ENCODE measurements at places on chromosomes 11 and 22.

- no peak for DNase-seq
Measured at GRCh38 chr11:25423436-25424199, 908.3 kb upstream of the ANO3 start.

- no peak for DNase-seq
Measured at GRCh38 chr11:115885535-115886421, 381.6 kb upstream of the CADM1 start.

DNA sequence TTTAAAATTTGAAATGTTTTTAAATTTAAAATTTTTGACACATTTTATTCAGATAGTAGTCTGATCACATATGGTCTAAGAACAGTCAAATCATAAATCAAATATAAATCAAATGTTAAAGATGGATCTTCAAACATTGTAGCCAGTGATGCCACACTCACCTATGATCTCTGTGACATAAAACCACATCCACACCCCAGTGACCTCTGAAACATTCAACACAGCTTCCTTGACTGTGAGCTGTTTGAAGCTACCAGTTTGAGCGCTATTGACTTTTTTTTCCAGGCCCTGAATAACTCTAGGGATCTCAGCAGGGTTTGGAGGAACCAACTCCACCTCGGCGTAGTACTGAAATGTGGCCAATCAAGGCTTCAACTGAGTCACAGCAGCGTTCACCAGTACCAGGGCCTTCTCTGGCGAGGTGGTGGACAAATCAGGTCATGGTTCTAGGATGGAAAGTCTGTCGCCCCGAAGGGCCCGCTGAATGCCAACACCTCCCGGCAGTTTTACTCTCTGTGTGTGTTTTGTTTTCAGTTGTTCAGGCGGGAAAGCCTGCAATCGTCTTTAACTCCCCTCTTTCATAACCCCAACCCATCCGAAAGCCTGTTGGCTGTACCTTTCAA, 4.3 kb upstream of the MARK2 start:
- DNase-seq, result no peak

GRCh38 chr11:16356057-16356760, at the start of gene SOX6:
Gene SOX6 (minus strand): TSS chr11:16356546. CDS start chr11:16341248, 15,298 bp downstream.
- DNase-seq, result no peak

- DNase-seq, result no peak
Measured at GRCh38 chr11:21179770-21180169, 510.4 kb downstream of the NELL1 start.

GRCh38 chr11:2742611-2743426, 43.0 kb upstream of the KCNQ1OT1 start:
- no peak for DNase-seq

DNA sequence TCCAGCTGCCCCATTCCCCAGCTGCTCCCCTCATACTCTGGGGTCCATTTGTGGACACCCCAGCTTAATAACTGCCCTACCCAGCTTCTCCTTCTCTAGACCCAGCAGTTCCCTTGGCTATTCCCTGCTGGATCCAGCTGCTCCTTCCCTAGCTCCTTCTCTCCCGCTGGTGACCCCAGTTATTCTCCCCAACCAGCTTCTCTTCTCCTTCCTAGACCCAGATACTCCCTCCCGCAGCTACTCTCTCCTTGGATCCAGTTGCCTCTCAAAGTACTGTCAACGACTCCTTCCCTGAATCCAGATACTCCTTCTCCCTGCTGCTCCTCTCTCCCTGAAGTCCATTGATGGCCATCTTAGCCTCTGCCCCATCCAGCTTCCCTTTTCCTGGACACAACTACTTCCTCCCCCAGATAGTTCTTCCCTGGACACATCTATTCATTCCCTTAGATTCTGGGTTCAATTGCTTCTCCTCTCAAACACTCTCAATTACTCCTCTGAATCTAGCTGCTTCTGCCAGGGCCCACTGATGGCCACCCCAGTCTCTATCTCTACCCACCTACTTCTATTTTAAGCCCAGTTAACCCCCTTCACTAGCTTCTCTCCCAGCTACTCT, 11.6 kb downstream of the SELENOM start:
- DNase-seq, result no peak

GRCh38 chr11:111539426-111540113, 950 bp upstream of the LAYN start:
- DNase-seq, result no peak

- DNase-seq, result no peak
Measured at GRCh38 chr11:128520888-128521681, 66.3 kb downstream of the ETS1 start.

- DNase-seq, result no peak
Measured at GRCh38 chr11:1938343-1939005, 8.7 kb upstream of the MRPL23 start.

DNA sequence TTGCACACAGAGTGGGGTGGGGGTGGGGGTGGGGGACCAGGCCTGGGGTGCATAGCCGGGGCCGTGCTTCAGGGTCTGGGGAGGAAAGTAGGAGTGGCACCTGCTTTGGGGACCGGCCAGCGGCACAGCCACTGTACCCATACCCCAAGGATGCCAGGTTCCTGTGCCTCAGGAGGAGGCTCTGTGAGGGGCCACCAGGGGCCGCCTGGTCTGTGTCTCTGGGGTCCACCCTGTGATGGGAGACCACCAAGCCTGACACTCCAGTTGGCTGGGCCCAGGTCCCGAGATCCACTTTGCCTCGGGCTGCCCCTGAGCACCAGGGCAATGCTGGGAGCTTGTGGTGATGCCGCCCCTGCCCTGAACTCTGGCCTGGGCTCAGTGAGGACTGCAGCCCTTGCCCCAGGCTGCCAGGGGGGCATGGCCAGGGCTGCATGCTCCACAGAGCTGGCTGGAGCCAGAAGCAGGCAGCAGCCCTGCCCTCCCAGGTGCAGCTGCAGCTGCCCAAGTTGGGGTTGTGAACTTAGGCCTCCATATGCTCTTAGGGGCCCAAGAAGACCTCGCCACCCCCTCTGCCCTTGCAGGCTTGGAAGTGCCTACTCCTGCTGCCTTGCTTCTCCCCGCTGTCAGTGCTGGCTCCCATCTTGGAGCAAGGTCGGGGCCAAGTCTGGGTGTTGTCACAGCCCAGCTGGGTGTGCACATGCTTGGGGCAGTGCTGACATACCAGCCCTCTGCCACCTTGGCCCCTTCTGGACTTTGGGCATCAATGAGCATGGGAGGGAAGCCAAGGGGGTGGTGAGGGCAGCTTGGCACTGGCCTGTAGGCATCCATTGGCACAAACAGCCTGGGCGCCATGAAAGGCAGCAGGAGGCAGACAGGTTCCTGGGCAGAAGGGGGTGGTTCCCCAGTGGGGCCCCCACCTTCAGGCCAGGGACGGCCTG, 123.3 kb upstream of the THY1 start:
- no peak for DNase-seq

- no peak for DNase-seq
Measured at GRCh38 chr11:116459185-116460045, 313.4 kb downstream of the BUD13 start.

- DNase-seq, result no peak
Measured at GRCh38 chr11:107929611-107930200, 1.5 kb downstream of the RAB39A start.

- DNase-seq, result no peak
Measured at GRCh38 chr11:112221274-112221835, 4.9 kb upstream of the PTS start.

DNA sequence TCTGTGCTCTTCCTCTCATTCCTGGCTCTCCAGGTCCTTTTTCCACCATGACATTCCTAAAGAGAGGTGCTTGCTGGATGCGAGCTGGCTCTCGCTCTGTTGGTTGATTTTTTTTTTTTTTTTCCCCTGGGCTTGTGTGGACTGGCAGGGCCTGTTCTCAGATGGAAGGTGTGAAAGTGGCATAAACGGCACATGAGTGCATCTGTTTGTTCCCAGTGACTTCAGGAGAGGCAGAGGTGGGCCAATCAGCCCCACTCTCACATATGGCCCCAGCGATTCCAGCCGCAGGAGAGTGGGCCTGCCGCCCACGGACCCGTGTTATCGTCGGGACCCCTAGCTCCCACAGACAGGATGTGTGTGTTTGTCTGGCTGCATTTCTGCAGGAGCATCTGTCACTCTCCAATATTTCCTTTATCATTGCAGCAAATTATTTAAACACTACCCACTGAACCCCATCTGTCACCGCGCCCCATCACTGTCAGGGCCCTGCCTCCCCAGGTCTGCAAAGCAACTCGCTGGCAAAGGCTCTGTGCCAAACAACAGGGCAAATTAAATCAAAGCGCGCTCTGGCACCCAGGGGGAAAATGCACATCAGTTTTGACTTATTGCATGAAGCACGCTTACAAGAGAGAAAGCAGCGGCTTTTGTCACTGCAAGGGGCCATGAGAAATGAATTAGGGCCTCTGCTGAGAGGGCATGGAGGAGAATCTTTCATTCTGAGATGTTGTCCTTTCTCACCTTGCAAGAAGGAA, 886.3 kb downstream of the NTM start:
- DNase-seq, result no peak

DNA sequence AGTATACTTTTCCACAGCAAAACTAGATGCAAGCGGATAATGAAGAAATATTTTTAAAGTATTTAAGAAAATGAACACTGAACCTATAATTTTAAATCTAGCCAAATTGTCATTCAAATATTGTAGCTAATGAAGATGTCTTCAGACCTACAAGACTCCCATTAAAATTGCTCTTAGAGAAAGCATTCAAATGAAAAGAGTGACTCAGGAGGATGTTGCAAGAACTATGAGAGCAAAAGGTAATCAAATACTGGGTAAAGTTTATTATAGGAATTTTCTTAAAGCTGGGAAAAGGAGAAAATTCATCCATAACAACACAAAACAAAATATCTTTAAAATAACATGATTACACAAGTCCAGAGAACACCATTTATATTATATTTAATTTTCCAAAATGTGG, 5.4 kb upstream of the POU2AF1 start:
- DNase-seq, result no peak

- DNase-seq, result no peak
Measured at GRCh38 chr11:72577271-72577721, 96.9 kb downstream of the PDE2A start.

DNA sequence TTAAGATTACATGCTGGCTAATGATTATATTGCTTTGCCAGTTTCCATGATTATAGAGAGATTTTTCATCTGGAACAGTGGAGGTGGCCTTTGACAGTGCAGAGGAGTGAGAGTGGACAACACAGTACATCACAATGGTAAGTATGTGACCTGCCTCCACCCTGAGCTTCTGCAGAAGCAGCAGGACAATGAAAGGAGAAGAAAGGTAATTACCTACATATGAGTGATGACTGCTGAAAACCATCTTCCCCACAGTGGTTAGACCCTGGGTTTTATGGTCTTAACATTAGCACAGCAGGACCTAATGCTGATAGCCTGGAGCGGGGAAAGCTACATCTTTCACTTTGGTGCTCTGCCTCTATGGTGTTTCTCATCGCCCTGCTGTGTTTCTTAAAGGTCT, 454.7 kb upstream of the DDI1 start:
- DNase-seq, result no peak

- no peak for DNase-seq
Measured at GRCh38 chr11:67024410-67024809, 1.5 kb downstream of the SYT12 start.

GRCh38 chr11:68460741-68461574, at the start of gene PPP6R3:
Gene PPP6R3 (plus strand): TSS chr11:68460752. CDS start chr11:68537665, 76,913 bp downstream.
- DNase-seq, result no peak

DNA sequence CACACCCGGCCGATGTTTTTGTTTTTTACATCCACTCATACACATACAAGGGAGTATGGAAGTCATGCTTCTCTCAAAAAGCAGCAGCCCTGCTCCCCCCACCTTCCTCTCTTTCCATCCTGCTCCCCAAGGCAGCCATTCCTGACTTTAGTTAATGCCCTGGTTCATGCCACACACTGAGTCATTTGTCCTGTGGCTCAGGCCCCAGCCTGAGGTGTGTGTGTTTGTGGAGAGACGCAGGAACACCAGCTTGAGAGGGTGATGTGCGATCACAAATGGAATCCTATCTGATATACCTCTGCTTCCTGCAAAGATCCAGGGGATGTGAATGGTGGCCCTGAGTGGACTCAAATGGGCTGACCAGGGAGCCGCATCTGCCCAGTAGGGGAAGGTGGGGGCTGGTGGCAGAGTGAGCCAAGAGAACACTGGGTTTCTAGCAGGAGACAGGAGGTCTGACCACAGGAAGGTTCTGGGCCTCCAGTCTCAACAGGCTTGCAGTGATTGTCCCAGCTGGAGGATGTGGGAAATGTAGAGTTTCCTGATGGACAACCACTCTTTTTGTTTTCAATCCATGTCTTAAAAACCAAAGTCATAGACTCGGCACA, 86.7 kb downstream of the OSBP2 start:
- no peak for DNase-seq

- no peak for DNase-seq
Measured at GRCh38 chr11:64960719-64961118, 11.2 kb downstream of the MAJIN start.

- DNase-seq, result no peak
Measured at GRCh38 chr11:73308003-73308960, at the start of gene ARHGEF17. Gene ARHGEF17 (plus strand): TSS chr11:73308276. CDS start chr11:73308639, 363 bp downstream.

DNA sequence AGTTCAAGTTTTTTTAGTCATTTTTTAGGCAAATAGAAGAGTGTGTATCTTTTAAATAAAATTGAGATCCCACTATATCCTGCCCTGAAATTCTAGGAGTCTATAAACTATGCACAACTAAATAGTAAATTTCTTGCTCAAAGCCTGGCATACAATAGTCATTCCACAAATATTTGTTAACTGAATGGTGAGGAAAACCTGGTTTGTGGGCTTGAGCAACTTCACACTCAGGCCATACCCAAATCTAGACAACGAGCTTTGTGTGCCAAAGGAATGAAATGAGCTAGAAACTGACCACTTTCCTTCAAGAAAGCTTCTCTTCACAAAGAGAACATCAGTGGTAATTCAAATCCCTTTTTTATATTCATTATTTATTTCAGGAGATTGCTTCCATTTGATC, 39.6 kb upstream of the AMOTL1 start:
- DNase-seq, result no peak

DNA sequence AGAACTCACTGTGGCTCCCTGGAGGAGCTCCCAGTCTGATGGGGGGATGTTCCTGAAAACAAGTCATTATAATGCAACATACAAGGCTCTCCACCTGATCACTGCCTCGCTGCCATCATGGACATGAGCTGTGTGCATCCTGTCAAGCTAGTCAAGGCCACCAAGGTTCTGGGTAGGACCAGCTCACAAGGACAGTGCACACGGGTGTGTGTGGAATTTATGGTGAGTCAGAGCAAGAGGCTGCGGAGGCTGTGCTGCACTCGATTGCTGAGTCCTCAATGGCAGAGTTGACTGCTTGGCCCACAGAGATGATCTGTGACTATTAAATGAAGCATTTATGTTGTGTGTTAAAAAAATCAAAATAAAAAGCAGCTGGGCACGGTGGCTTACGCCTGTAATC, 96.6 kb downstream of the SEZ6L start:
- DNase-seq, result no peak

- no peak for DNase-seq
Measured at GRCh38 chr11:118223992-118224391, 819 bp downstream of the JAML start.
